ENCODE measurements at places on chromosomes 13 and 19. TPM values are rescaled to one million over a fixed set of nuclear protein-coding genes. Genes with fewer than 3 reads are reported as not detected.

FBXO17 gene
- 18.9 TPM for total RNA-seq

FLT1 gene
- total RNA-seq, result 4.0 TPM

PLPPR3 gene
- total RNA-seq, result not detected

ZNF560 gene
- not detected for total RNA-seq

SULT2A1 gene
- total RNA-seq, result not detected

CYP4F8 gene
- not detected for total RNA-seq

EBI3 gene
- total RNA-seq, result 5.4 TPM

OVOL3 gene
- total RNA-seq, result not detected

GRCh38 chr19:7663706-7664105 is 5.1 kb upstream of the RETN start:
- DNase-seq, result no peak

GRCh38 chr19:2123682-2124387 is 27.1 kb downstream of the IZUMO4 start:
- no peak for DNase-seq

DNA sequence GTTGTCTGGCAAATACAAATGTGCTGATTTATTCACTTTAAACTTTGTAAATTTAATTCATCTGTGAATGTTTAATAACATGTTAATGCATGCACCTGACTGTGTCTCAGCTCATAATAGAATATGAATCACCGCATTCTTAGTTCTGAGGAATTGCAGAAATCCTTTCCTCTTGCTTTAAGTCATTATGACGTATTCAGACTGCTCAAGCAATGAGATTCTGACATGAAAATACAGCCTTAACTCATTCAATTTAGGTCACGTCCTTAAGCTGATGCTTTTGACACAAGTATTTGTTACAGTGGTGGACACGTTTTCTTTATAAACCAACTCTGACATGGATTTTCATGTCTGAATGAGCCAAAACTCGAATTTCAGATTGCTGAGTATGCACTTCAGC is 541.0 kb upstream of the KLF12 start:
- DNase-seq, result no peak

- no peak for DNase-seq
Measured at GRCh38 chr13:50214514-50214913, 199.3 kb downstream of the KCNRG start.

- DNase-seq, result no peak
Measured at GRCh38 chr19:41551212-41551610, 24.8 kb upstream of the CEACAM21 start.

- DNase-seq, result no peak
Measured at GRCh38 chr19:56319991-56320390, 5.4 kb upstream of the ZSCAN5A start.

GRCh38 chr13:33722216-33722915 is 95.6 kb upstream of the RFC3 start:
- DNase-seq, result no peak

GRCh38 chr13:112812306-112813055 is 122.6 kb downstream of the ATP11A start:
- DNase-seq, result no peak
